Transverse colon (tissue), 4 donors: ENCODE measurements at places on chromosomes 16 and 17.

DNA sequence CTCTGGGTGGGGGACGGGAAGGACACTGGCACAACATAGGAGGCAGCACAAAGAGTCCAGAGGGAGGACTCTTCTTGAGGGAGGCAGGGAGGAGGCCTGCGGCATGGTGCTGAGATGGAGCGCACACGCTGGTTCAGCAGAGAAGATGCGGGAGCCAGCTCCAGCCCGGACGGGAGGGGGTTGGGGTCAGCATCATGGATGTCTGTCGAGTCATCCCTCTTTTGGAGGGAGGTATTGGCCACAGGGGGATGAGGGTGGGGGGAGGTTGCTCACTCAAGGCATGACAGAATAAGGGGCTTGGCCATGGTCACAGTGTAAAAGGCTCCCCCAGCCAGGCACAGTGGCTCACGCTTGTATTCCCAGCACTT lies 19.3 kb downstream of the DCAKD start:
- no peak for DNase-seq

- DNase-seq = no peak
Observed at GRCh38 chr17:62614142-62614541, 13.3 kb upstream of the MRC2 start.

DNA sequence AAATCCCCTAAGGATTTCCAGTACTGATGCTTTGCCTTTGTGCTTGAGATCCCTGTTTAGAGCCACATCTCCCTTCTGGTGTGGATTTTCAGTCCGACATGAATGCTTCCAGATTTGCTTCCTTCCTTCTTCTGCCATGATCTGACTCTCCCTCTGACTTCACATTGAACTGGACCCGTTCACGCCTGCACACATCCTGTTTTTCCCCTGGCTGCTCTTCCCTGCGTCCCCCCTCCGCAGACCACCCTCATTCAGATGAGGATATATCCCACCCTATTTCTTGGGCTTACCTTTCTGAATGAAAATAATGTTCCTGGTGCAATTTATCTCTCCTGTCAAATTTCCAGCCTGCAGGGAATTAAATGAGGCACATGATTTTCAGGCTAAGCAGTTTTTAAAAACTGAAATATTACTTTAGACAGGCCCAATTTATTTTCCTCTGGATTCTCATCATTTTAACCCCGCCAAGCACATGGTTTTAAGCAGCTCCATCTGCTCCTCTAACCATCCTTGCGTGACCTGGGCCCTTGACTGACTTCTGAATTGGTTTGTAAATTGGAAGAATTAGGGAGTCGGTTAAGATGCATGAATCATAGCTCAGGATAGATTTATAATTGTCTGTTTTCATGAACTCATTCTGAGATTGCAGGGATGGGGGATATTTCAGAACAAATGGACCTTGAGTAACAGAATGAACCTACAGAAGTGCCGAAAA lies 59.2 kb downstream of the BMERB1 start:
- DNase-seq = no peak

DNA sequence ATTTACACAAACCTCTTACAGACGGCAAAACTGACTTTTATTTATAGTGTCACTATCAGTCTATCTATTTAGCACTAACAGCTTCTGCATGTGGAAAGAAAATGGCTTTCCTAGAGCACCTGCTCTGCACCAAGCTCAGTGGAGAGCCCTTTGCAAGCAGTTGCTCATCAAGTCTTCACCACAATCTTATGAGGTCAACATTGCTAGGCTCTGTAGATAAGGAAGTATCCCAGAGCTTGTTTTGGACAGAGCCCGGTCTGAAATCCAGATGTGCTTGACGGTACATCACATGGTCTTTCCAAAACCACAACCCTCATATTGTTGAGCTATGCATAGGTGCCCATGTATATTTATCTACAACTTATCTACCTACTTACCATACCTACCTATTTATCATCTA lies 572.7 kb upstream of the CDH5 start:
- no peak for DNase-seq

GRCh38 chr16:12507366-12507765 lies 296.3 kb downstream of the CPPED1 start:
- no peak for DNase-seq

DNA sequence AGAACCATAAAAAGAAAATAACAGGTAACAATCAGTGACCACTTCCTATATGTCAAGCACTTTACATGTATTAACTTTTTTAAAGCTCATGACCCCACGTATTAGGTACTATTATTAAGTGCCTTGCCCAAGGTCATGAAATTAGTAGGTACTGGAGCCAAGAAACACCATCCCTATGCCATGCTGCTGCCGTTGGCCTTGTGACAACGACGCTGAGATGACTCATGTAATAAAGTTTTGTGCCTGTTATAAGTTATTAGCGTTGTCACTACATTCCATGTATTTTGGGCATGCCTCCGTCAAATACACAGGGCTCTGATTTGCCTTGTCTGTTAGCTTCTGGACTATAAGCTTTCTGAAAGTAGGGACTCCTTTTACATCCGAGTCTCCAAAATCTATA lies 1.4 kb downstream of the BBS2 start:
- no peak for DNase-seq

DNA sequence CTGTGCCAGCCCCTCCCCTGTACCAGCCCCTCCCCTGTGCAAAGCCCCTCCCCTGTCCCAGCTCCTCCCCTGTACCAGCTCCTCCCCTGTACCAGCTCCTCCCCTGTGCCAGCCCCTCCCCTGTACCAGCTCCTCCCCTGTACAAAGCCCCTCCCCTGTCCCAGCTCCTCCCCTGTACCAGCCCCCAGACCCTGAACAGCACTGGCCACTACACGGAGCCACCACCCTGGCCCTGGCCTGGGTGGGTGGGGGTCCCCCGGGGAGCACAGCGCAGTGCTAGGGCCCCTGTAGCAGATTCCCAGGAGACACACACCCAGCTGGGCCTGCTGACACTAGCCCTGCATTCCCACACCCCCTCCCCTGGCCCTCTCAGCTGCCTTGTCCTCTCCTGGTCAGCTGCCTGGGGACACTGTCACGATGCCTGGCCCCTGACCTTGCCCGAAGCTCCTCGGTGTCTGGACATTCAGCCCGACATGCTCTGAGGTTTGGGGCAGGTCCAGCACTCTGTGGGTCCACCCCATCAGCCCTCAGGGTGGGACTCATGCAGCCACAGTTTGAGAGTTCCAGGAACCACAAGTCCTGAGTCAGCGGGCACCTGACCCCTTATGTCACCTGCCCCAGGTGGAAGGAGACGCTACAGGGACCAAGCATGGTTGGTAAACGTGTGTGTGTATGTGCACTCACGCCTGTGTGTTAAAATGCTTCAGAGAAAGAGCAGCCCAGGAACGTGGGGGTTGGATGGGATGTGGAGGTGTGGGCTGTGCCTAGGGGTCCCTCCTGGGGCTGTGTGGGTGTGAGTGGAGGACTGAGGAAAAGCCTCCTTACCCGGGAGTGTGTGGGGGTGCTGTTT lies 114.2 kb downstream of the METRNL start:
- DNase-seq = peak; percentile 8

- no peak for DNase-seq
Observed at GRCh38 chr16:4240624-4241023, 1.3 kb downstream of the SRL start.

- peak; percentile 78 for DNase-seq
Observed at GRCh38 chr17:31842195-31843069, 16.6 kb downstream of the COPRS start.

DNA sequence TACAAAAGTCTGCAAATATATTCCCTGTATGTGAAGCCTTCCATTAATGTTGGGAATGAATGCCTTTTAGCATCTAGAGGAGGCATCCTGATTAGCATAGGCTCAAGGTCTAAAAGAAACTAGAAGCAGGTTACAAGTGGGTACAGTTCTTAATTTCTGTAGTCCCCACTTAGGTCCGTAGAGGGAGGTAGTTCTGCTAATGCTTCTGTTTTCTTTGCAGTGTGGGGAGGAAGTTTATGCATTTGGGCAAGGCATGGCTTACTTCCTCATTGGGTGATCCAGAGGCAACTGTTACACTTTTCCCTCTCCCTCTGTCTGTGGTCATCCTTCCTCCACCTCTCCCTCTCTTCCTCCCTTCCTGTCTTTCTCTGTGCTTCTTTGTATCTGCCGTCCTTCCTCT lies 108.4 kb upstream of the ZKSCAN2 start:
- DNase-seq = no peak

DNA sequence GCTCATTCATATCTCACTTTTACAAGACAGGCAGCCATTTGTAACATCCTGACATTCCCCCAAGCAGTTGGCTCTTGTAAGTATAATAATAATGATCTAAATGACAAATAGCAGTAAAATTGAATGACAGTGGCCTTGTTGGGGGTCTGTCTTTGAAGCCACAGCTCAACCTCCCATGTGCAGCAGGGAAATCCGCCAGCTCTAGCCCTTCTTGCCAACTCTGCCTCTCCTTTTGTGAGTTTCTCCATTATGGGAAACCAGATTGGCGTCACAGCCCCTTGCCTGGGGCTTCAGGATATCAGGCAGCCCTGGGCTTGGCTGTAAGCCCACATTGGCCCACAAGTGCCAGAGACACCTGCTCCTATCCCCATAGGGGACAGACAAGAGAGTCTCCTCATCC lies 70.4 kb upstream of the CACNG5 start:
- no peak for DNase-seq

GRCh38 chr17:40534371-40535189 lies 30.7 kb downstream of the CCR7 start:
- DNase-seq = no peak

DNA sequence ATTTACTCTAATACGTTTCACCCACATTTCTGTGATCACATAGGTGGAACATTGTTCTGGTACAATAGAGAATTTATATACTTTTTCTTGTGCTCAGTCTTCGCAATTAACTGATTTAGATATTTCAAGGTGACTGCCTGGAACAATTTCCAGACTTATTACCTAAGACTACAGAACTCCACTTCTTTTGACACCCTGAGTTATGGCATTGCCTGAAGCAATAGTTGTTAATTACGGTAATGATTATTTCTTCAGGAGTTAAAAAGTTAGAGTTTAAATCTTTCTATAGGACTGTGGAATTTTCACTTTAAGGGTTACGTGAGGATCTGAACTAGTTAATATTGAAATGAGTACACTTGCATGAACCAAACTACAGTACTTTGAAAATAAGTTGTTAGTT lies 74.8 kb downstream of the MAP2K6 start:
- no peak for DNase-seq

DNA sequence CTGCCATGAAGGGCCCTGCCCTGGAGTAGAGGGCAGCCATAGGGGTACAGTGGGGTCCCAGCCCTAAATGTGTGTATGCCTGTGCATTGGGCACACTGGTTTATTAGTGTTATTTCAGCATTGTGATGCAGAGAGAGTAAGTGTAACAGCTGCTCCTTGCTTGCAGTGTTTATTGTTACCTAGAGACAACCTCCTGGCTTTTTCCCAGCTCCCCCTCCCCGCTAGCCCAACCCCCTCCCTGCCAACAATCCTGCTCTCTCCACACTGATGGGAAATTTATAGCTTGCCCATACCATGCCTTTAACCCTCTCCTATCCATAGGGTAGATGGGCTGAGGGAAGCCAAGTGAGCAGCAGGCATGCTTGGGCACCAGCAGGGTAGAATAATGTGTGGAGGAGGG lies 51.3 kb downstream of the NEUROD2 start:
- no peak for DNase-seq

- no peak for DNase-seq
Observed at GRCh38 chr17:72466606-72467005, 345.8 kb downstream of the SOX9 start.

DNA sequence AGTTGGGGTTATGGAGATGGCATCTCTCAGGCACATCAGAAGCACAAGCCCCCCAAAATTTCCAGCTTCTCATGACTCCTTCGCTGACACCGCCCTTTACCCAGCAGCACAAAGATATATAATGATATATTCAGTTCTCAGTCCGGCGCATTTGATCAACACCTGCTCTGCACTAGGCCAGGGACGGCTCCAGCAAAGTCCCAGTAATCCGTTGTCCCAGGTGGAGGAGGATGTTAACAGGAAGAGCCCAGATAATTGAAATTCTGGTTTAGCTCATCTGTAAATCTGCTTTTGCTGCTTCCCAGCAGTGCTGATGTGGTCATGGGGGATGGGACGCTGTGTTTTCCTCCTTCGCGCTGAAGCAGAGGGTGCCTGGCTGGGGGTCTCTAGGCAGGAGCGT lies 131.5 kb downstream of the OR1D5 start:
- no peak for DNase-seq

- peak; percentile 36 for DNase-seq
Observed at GRCh38 chr17:2064520-2064971, 9.6 kb downstream of the HIC1 start.

DNA sequence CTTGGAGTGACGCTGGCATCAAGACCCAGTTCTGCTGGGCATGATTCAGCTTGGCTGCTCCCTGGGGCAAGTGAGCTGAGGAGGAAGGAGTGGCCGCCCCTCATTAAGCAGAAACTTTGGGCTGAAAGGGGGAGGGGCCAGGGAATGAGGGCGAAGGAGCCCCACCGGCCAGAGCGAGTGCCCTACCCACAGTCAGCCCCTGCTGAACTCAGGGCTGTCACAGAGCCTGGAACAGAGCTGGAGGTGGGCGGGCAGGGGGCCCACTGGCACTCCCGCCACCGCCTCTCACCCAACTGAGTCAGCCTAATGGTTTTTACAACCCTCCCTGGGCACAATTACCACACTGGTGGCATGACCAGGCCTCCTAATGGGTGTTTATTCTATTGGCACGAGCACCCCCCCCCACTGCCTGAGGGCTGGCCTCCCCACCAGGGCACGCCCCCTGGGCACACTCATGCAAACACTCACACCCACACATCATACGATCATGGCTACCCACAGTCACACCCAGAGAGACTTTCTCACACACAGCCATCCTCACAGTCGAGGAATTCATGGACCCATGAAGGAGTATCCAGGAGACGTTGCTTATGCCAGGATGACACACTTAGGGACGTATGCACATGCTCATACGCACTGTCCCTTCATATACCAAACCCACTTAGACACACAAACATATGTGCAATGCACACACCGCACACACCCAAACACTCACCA lies 19.2 kb downstream of the UNC119 start:
- peak; percentile 52 for DNase-seq

GRCh38 chr16:52265446-52265861 lies 281.5 kb downstream of the TOX3 start:
- DNase-seq = no peak

GRCh38 chr16:11582157-11582814 lies 4.4 kb downstream of the LITAF start:
- no peak for DNase-seq

DNA sequence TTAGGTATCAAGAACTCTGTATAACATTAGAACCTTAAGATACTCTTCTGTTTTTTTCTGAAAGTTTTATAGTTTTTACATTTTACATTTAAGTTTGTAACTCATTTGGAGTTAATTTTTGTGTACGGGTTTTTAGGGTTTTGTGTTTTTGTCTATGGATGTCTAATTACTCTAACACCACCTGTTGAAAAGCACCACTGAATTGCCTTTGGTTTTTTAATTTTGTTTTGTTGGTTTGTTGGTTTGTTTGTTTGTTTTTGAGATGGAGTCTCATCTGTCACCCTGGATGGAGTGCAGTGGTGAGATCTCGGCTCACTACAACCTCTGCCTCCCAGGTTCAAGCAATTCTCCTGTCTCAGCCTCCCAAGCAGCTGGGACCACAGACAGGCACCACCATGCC lies 29.8 kb upstream of the ZNF629 start:
- DNase-seq = no peak

- DNase-seq = no peak
Observed at GRCh38 chr16:85574672-85575475, 38.2 kb upstream of the GSE1 start.
